ENCODE measurements at places on chromosomes 11 and 22.
A peak's percentile ranks its signal among the peaks of the same experiment; 100 is the strongest.

GRCh38 chr22:40046126-40046525, 51.4 kb downstream of the FAM83F start:
- DNase-seq = no peak

DNA sequence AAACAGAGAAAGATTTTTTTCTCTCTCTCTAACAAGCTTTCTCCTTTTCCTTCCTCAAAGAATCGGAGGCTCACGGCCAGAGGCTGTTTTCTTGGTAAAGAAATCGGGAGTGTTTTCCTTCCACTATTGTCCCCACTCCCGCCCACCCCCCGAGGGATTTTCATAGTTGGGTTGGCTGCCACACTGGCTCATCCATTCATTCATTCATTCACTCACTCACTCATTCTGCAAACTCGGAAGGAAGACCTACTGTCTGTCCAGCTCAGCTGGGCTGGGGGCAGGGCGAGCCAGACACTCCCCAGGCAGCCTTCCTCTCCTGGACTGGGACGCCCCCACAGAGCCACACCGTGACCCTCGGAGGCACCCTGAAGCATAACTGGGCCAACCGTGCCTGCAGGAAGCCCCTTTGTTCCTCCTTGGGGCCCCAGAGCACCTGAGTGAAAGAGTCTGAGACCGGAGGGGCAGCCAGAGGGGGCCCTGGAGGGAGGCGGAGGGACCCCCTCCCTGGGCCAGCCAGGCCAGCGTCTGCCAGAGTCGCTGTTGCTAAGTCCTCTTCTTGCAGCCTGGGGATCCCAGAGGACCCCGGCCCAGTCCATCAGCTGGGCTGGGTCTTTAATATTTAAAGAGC, 17.0 kb downstream of the CDKN1C start:
- no peak for DNase-seq

GRCh38 chr11:19294444-19294843, 53.7 kb upstream of the E2F8 start:
- DNase-seq = no peak

GRCh38 chr11:126722006-126722736, 278.4 kb downstream of the KIRREL3 start:
- DNase-seq = no peak

- no peak for DNase-seq
Observed at GRCh38 chr11:130606178-130606577, 157.7 kb downstream of the ADAMTS15 start.

DNA sequence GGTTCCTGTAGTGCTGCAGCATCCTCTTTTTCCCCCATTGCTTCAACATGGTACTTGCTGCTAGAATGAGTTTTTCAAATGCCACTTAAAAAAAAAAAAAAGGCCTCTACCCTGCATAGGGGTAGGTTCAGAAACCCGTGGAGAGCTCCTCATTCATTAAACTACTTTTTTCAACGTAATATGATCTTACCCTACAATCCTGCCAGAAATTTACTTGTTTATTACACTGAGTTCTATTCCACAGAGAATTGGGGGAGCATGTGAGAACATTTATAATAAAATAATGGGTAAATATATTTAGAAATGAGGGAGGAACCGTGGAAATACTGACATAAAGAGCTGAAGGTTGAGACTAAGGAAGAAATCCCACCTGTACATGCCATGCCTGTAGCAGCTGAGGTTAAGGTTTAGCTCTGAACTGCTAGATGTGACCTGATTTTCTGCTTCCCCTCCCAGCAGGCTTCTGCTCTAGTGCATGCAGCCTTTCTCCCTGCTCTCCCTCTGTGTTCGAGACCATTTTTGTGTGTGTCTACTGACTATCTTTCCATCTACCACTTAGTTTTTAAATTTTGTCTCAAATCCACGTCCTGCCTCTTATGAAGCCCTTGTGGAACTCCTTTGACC, 225.7 kb downstream of the DDX10 start:
- no peak for DNase-seq

DNA sequence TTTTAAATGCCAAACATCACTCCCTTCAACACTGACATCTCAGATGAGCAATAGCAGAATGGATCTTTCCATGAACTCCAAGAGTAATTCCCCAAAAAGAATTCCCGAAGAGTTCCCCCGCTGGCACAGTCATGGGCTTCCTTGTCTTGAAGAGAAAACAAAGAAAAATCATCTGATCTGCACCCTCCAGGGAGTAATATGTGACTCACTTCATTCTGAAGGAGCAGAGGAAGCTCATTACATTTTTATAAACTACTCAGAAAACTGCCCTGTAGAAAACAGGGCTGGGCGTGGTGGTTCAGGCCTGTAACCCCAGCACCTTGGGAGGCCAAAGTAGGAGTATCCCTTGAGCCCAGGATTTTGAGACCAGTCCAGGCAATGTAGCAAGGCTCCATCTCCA, 35.7 kb downstream of the CELSR1 start:
- no peak for DNase-seq

GRCh38 chr11:108432783-108433182, 34.5 kb downstream of the C11orf65 start:
- no peak for DNase-seq

- peak; percentile 63 for DNase-seq
Observed at GRCh38 chr11:14336507-14337503, 22.2 kb downstream of the RRAS2 start.

- DNase-seq = no peak
Observed at GRCh38 chr11:71525938-71526495, 1.1 kb upstream of the KRTAP5-7 start.

- DNase-seq = no peak
Observed at GRCh38 chr11:21622566-21622965, 570.3 kb upstream of the ANO5 start.

- no peak for DNase-seq
Observed at GRCh38 chr11:18804199-18804999, 12.8 kb upstream of the PTPN5 start.

DNA sequence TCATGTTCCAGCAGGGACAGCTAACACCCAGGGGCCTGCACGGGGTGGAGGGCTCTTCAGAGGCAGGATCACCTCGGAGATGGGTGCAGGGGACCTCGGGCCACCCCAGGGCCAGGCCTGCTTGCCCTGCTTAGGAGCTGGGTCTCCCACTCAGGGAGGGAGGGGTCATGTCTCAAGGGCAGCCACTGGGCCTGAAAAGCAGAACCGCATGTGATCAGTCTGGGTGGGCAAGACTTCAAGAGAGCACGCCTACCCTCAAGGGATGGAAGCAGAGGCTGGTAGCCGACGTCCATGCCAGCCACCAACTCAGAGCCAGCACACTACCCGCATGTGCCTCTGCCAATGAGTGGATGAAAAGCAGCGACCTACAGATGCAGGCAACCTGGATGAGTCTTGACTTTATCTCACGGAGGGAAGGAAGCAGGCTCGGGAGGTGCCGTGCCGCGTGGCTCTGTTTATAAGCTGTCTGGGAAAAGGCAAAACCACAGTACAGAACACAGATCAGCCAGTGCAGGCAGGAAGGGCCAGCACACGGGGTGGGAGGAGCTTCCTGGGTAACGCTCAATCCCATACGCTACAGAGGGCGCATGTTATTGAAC, 16.0 kb downstream of the TBX1 start:
- no peak for DNase-seq

- no peak for DNase-seq
Observed at GRCh38 chr11:17405232-17406005, 17.0 kb upstream of the KCNJ11 start.

DNA sequence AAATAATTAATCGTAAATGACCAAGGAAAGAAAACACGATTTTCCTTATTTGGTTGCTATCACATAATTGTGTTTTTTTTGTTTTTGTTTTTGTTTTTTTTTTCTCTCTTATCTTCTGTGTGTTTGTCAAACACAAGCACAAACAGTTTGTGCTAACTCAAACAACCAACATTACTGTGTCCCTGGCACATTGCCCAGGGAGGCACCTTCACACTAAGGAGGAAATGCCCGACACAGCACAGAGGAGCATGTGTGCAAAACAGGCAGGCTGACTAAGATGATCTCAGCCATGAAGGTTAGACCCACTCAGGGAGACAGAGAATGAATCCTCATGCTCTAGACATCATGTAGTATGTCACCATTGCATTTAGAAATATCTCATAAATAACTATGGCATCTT, 130.1 kb downstream of the SOX6 start:
- no peak for DNase-seq

- DNase-seq = no peak
Observed at GRCh38 chr11:92128026-92128425, 96.6 kb upstream of the FAT3 start.

GRCh38 chr11:128399251-128400121, 187.9 kb downstream of the ETS1 start:
- DNase-seq = peak; percentile 46

All from AG09309 (cell line).